A673 (cell line): ENCODE measurements at places on chromosomes 2 and 18. TPM values are rescaled to one million over a fixed set of nuclear protein-coding genes. Genes with fewer than 3 reads are reported as not detected.

DNA sequence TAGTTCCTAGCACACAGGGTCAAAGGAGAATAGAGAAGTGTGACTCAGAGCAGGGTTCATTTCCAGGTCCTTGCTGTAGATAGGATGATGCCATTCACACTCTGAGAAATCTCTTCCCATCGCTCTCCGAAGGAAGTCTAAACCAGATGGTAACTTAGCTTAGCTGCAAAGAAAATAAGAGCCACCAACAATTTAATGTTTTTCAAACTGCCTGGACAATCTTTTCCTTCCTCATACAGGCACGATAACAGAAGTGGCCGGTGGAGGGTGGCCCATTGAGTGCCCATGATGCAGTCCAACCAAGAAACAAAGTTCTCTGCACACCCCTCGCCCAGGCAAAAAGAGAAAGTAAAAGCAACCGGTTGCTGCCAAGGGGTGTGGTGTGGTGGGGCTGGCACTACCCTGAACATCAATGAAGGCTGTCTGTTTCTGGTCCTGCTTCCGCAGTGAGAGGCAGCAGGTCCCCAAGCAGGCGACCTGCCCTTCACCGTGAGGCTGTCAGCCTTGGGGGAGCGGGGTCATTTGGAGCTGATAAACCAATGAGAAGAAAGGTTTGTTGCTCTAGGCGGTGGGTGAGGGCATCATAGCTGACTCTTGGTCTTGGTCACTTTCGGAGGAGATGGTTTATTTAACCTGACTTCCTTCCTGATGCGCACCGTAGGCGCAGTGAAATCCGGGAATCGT is 105.6 kb upstream of the CD302 start:
- DNase-seq: peak; percentile 21
- peaks cover 7% of the 10 kb centered on the region for H3K4me1 ChIP-seq
- H3K27me3 ChIP-seq: peaks cover 68% of the 10 kb centered on the region
- H3K4me3 ChIP-seq: peak overlapping the region; percentile 39

DNA sequence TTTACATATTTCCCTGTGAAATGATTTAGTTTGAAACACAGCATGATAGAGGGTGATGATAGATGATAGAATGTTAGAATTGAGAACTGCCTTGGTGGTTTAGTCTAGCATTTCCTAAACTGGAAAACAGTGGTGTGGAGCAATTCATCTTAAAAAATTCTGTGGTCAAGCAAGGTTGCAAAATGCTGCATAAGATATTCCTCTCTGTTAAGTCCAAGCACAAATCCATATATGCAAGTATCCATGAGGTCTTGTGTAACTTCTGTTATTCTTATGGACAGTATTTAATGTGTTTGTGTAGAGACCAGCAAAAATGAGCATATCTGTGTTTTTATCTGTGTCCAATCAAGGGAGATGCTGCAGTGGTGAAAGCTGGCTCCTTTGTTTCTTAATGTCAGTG is 30.0 kb downstream of the CPS1 start:
- H3K36me3 ChIP-seq: no peaks in the 10 kb centered on the region
- H3K27me3 ChIP-seq: no peaks in the 10 kb centered on the region
- no peaks in the 10 kb centered on the region for H3K4me1 ChIP-seq
- H3K27ac ChIP-seq: no peak overlapping the region

DNA sequence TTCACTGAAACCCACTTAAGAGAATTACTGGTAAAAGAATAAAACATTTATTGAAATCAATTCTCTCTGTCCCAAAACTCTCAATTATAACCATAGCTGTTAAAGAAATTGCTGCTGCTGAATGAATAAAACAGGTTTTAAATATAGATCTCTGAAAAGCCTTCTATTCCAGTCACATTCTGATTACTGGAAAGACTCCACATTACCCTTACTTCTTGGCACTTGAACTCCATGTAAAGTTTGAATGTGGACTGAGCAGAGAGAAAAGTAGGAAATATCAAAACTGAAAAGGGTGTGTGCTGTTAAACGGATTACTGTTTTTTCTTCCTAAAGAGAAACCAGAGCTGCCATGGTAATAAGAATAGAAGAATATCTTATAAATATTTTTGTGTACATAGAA is 655.3 kb upstream of the SETBP1 start:
- no peak overlapping the region for H3K27ac ChIP-seq
- no peak overlapping the region for H3K4me3 ChIP-seq
- H3K36me3 ChIP-seq: no peaks in the 10 kb centered on the region
- H3K27me3 ChIP-seq: no peaks in the 10 kb centered on the region
- H3K4me1 ChIP-seq: no peaks in the 10 kb centered on the region
- no peak for DNase-seq

DNA sequence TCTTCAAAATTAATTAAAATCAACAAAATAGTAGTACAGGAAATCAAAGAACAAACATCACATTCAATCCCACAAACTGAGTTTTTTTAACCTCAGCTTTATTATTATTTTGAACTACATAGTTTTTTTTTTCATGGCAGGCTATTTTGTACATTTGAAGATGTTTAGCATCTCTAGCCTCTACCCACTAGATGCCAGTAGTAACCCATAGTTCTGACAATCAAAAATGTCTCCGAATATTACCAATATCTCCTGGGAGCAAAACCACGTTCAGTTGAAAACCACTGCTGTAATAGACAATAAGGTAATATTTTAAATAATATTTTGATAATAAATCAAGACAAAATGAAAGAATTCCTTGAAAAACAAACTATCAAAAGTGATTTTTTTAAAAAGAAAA is 702.6 kb upstream of the LRRTM1 start:
- H3K36me3 ChIP-seq: no peaks in the 10 kb centered on the region
- H3K27me3 ChIP-seq: no peaks in the 10 kb centered on the region
- H3K27ac ChIP-seq: no peak overlapping the region
- H3K4me3 ChIP-seq: no peak overlapping the region
- DNase-seq: no peak

- no peaks in the 10 kb centered on the region for H3K36me3 ChIP-seq
- no peaks in the 10 kb centered on the region for H3K4me1 ChIP-seq
- no peak overlapping the region for H3K27ac ChIP-seq
- no peaks in the 10 kb centered on the region for H3K27me3 ChIP-seq
These were observed 89.5 kb downstream of the TMEM185B start for GRCh38 chr2:120133572-120134244.

DNA sequence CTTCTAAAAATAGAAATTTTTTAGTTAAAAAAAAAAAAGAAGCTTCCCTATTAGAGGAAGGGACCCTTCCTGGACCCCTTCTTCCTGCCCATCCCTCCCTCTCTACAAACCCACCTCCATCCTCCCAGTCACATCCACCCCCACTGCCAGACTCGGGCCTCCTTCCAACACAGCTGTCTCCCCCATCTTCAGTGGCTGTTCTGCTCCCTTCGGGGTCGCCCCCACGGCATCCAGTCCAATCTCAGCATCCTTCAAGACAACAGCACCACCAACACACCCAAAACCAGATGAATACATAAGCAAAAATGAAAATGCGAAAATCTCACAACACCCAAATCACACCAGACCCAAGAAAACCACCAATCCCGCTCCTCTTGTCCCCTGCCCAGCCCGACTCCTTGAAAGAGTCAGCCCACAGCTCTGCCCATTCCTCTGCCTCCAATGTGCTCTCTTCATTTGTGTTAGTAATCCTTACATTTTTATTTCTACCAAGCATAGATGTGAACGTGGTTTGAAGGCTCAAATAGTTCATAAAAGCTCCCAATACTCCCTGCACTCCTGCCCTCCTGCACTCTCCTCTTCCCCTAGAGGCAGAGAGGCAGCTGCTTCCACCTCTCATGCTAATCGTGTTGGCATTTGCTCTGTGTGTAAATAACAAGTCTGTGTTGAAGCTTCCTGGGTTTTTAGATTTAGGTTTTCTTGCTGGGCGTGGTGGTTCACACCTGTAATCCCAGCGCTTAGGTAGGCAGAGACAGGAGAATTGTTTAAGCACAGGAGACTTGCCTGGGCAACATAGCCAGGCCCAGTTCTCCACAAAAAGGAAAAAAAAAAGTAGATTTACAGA is 37.0 kb downstream of the MAL start:
- H3K36me3 ChIP-seq: no peaks in the 10 kb centered on the region
- H3K4me1 ChIP-seq: no peaks in the 10 kb centered on the region
- H3K4me3 ChIP-seq: no peak overlapping the region
- H3K27ac ChIP-seq: no peak overlapping the region

- peak overlapping the region; percentile 90 for H3K27ac ChIP-seq
- peaks cover 88% of the 10 kb centered on the region for H3K4me1 ChIP-seq
These were observed 97.3 kb downstream of the FMNL2 start for GRCh38 chr2:152432206-152432653.

DNA sequence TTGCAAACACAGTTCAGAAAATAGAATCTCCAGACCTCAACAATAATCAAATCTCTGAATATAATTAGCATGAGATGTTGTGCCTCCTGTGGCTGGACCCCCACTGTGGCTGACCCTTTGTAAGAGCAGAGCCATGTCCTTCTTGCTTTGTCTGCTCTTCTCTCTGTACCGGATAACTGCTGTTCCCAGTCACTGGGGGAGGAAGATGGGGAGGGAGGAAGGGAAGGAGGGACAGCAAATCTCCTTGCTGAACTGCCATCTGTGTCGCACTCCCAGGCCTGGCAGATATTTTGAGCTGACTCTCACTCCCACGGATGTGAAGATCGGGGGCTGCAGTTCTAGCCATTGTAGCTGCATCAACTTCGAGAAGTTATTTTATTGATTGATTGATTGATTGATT is 319.0 kb upstream of the CXCR4 start:
- H3K36me3 ChIP-seq: no peaks in the 10 kb centered on the region
- no peak for DNase-seq
- H3K27ac ChIP-seq: no peak overlapping the region
- no peak overlapping the region for H3K4me3 ChIP-seq
- peaks cover 4% of the 10 kb centered on the region for H3K27me3 ChIP-seq
- H3K4me1 ChIP-seq: no peaks in the 10 kb centered on the region

DNA sequence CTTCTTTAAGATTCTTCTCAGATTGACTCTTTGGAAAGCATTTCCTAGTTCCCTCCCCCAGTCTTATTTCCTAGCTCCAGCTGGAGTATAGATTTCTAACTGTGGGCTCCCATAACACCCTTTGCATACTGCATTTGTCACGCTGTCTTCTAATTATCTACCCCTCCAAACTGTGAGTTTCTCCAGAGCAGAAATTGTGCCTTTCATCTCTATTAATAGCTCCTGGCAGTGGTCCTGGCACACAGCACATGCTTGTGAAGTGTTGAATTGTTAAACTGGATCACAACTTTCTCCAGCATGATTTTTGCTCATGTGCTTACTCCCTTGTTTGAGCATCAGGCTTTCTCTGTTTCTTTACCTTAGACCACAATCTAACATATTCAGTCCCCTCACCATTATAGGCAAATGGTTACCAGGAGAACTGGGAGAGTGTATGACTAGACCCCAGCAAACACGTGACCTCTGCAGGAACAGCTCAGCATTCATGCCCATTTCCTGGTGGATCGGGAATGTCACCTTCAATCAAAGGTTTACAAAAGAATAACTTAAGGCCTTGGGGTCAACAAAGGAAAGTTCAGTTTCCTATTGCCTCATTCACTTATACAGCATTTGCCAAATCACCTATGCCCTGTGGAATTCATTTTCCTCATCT is 175.7 kb upstream of the TANK start:
- H3K4me3 ChIP-seq: no peak overlapping the region
- DNase-seq: peak; percentile 73
- no peaks in the 10 kb centered on the region for H3K27me3 ChIP-seq
- H3K4me1 ChIP-seq: peaks cover 18% of the 10 kb centered on the region
- H3K27ac ChIP-seq: no peak overlapping the region

- peaks cover 39% of the 10 kb centered on the region for H3K4me1 ChIP-seq
- no peak overlapping the region for H3K4me3 ChIP-seq
- no peak overlapping the region for H3K27ac ChIP-seq
- H3K36me3 ChIP-seq: no peaks in the 10 kb centered on the region
These were observed 19.0 kb downstream of the CLUL1 start for GRCh38 chr18:615773-616172.

GRCh38 chr18:49663899-49664890 is 102.3 kb downstream of the LIPG start:
- peaks cover 20% of the 10 kb centered on the region for H3K4me1 ChIP-seq
- H3K4me3 ChIP-seq: no peak overlapping the region
- DNase-seq: no peak
- H3K36me3 ChIP-seq: no peaks in the 10 kb centered on the region

DNA sequence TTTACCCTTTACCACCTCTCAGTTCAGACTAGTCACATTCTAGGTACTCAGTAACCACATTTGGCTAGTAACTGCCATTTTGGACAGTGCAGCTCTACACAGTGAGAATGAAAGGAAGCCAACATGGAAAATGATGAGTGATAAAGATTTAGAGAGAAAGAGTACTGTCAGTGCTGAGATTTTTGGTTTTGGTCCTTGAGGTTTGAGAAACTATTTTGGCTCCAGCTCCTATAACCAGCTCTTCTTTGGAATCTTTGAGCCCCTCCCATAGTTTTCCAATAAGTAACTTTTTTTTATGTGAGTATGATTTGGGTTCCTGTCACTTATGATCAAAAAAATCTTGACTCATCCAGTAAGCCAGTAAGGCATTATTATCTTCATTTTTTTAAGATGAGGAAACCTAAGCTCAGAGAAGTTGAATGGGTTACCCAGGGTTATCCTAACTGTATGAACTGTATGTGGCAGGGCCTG is 173.0 kb downstream of the BABAM2 start:
- no peak overlapping the region for H3K27ac ChIP-seq
- DNase-seq: no peak
- H3K36me3 ChIP-seq: no peaks in the 10 kb centered on the region
- H3K4me3 ChIP-seq: no peak overlapping the region
- no peaks in the 10 kb centered on the region for H3K27me3 ChIP-seq

KCNG3 gene
- total RNA-seq: 1.5 and 1.7 TPM in 2 replicates

TMEM237 gene
- total RNA-seq: 66.8 and 70.4 TPM in 2 replicates

SP140 gene
- total RNA-seq: 0.32 and 1.0 TPM in 2 replicates

LYG2 gene
- total RNA-seq: not detected in 2 replicates

CRYGC gene
- total RNA-seq: not detected in 2 replicates

DLGAP1 gene
- total RNA-seq: 131 and 135 TPM in 2 replicates

DYSF gene
- total RNA-seq: 0.04 and 0.24 TPM in 2 replicates

FAM228A gene
- total RNA-seq: 0.17 TPM in 1 of 2 replicates, not detected in the other

SESTD1 gene
- total RNA-seq: 26.9 and 38.0 TPM in 2 replicates

BUB1 gene
- total RNA-seq: 98.0 and 108 TPM in 2 replicates

MARS2 gene
- total RNA-seq: 13.2 and 14.6 TPM in 2 replicates

SERPINB4 gene
- not detected in 2 replicates for total RNA-seq

SERPINB10 gene
- not detected in 2 replicates for total RNA-seq
